MCF 10A (cell line): ENCODE measurements at places on chromosomes 12 and 14.

- DNase-seq: no peak
These were observed 19.5 kb downstream of the VSX2 start for GRCh38 chr14:74258764-74259035.

DNA sequence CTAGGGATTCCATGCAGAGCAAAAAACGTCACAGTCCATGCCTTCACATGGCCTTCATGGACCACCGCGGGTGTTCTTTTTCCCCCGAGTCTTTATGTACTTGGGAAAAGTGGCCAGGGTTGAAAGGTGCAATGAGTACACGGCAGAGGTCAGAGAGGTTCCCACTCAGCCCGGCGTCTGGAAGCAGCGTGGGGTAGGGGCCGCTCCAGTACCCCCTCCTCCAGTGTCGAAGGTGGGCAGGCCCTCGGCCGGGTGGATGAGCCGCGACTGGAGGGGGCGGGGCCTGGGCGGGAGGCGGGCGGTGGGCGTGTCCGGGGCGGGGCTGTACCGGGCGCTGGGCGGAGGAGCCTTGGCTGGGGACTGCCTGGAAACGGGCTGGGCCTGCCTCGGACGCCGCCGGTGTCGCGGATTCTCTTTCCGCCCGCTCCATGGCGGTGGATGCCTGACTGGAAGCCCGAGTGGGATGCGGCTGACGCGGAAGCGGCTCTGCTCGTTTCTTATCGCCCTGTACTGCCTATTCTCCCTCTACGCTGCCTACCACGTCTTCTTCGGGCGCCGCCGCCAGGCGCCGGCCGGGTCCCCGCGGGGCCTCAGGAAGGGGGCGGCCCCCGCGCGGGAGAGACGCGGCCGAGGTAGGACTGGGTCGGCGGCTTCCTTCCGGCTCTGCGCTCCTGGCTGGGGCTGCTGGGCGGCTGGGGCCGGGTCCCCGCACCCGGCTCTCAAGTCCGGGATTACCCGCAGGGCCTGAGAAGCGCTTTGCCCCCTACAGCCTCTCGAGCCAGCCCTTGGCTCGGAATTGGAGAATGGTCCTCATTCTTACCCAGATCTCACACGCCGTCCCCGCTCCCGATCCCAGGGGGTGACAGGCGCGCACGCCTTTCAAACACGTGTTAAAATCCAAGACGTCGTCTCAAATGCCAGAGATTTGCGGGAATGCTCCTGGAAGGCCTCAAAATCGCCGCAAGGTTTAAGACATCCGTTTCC, at the start of gene RXYLT1:
TSS of gene RXYLT1 (plus strand) at position 412 of the 984 bp plus-strand sequence. CDS start at position 464, 52 bp downstream.
- peak; percentile 74 for DNase-seq

GRCh38 chr14:88911809-88912208, 87.4 kb downstream of the TTC8 start:
- no peak for DNase-seq

GRCh38 chr12:119363037-119363436, 28.5 kb downstream of the CCDC60 start:
- DNase-seq: no peak

GRCh38 chr14:60643141-60643462, 6.2 kb downstream of the SIX1 start:
- DNase-seq: no peak

DNA sequence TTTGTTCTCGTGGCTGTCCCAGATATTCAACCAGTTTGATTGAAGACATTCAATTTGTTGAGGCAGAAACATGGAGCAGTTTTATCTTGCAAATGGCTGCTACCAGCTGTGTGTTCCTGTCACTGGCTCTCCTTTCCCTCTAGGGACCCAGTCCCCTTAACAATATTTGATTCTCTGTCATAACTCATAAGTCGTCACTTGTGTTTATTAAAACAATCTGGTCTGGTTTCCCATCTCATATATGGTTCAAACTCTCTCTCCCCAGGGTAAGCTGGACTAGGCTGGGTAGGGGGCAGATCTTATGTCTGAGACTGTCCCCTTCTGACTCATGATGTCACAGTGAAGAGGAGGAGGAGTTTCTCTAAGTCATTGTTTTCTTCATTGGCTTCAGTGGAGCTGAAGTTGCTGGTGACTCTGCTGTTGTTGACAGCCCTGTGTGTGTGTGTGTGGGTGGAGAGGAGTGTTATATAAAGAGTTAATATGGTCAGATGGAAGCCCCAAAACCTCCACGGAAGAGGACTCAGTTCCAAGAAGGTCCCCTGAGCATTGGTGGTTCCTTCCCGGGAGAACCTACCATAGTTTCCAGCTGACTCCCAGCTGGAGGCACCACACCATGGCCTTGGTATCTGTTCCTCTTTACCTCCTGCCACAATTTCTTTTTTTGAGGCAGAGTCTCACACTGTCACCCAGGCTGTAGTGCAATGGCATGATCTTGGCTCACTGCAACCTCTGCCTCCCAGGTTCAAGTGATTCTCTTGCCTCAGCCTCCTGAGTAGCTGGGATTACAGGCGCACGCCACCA, 16.1 kb upstream of the GNG2 start:
- no peak for DNase-seq

DNA sequence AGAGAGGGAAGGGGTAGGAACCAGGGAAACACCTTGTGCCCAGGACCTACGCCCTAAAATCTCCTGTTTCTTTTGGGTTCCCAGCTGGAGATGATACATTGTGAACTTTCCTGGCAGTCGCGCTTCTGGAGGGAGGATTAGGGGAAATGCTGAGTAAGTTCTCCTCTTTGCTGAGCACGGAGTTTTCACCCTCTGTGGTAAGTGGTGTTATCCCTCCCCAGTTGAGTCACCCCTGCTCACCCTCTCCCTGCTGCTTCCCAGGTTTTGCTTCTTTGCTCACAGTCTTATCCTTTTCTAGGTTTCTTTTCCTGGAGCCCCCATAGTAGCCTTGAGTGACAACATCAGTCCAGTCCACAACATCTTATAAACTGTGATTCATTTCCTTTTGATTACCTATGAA, 789.1 kb downstream of the TMEM121 start:
- no peak for DNase-seq

GRCh38 chr12:131218026-131218922, 264.6 kb downstream of the ADGRD1 start:
- no peak for DNase-seq

GRCh38 chr12:5624486-5625272, 192.8 kb downstream of the NTF3 start:
- DNase-seq: no peak
